Fibroblast of pulmonary artery (primary cell): ENCODE measurements at places on chromosomes 6 and 20.

- DNase-seq: no peak
Observed at GRCh38 chr20:49275636-49276035, 2.2 kb downstream of the ZNFX1 start.

GRCh38 chr20:1491860-1492642, 831 bp upstream of the SIRPB2 start:
- peak; percentile 31 for DNase-seq

DNA sequence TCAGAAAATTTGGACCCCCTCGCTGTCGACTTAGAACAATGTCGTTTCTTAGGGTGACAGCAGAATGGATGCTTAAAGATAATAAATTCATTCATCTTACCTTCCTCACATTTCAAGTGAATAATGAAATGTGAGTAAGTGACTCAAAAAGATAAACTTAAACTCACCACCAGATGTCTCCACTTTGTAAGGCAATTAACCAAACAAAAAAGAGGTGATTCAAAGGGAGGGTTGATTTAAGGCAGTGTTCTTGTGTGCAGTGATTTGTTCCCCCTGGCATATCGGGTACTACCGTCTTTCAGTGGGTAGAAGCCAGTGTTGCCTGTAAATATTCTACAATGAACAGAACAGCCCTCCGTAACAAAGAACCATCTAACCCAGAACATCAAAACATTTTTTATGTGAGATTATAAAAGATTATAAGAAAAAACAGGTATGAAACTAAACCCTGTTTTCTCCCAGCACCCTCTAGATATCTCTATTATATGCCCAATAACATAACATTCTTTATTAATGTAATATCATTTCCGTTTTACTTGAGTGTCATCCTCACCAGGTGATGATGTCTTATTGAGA, 589.7 kb downstream of the CBLN4 start:
- no peak for DNase-seq

DNA sequence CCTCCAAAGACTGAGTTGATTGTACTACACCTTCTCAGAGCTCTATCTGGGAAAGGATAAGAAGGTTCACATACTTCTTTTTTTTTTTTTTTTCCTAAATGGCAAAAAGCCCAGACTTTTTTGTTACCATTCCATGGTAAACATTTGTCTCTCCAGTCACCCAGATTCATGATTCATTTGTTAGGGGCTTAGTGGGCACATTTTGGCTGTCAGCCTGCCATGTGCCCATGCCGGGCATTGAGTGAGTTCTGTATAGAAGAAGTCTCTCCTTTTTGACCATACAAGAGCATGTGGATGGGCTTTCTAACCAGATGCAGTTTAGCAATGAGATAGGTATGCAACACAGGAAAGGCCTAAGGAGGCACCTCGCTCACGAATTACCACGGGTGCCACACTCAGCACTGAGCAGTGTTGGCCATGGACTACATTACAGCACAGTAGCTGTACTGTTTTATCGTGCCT, 447.5 kb upstream of the HSF2 start:
- peak; percentile 58 for DNase-seq

DNA sequence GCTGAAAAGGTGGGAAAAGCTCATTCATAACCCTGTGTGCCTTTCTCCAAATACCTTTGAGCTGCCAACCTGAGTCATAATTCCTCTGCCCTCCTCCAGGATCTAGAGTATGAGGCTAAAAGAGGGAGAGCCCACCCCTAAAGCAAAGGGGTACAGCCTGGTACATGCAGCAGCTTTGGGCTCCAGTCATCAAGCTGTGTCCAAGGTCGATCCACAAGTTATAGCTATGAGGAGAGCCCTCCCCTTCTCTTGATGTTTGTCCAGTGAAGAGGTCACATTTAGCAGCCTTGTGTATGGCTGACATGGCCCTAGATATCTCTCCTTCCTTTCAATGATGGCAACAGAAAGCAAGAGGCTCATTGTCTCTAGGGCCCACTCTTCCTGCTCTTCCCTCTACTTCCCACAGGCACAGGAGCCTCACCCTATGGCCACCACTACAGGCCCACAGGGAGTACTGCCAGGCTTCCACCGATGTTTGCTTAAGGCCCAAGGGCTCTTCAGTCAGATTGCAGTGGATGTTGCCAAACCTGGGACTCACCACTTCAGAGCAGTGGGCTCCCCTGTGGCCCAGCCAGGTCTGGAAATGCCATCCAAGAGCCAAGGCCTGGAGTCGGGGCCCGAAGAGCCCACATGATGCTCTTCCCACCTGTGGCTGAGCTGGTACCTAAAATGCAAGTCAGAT, 176.8 kb downstream of the CD83 start:
- DNase-seq: no peak

GRCh38 chr20:42276718-42277602, 658.8 kb upstream of the CHD6 start:
- no peak for DNase-seq

- peak; percentile 48 for DNase-seq
Observed at GRCh38 chr6:70547313-70547712, 19.4 kb upstream of the SDHAF4 start.

- DNase-seq: no peak
Observed at GRCh38 chr6:100706491-100706890, 174.6 kb downstream of the ASCC3 start.

- peak; percentile 78 for DNase-seq
Observed at GRCh38 chr6:12957321-12958051, 240.9 kb downstream of the PHACTR1 start.

- no peak for DNase-seq
Observed at GRCh38 chr20:52236292-52236691, 44.7 kb upstream of the ZFP64 start.

- peak; percentile 49 for DNase-seq
Observed at GRCh38 chr20:47348539-47349142, 7.9 kb downstream of the ZMYND8 start.

GRCh38 chr6:134010400-134010799, 42.0 kb downstream of the SLC2A12 start:
- no peak for DNase-seq

DNA sequence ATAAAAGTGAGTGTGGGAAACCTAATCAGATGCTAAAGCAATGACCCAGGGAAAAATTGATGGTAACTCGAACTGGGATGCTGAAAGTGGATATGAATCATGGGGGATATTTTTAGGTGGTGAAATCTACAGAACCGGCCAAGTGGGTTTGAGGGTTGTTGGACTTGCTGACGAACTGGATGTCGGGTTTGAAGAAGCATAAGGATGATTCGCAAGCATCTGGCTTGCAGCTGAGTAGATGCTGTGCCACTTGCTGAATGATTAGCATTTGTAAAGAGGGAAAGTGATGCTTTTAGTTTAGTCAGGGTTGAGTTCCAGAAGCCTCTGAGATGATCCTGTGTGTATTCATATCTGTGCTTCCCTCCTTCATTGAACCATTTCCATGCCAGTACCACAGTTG, 54.9 kb downstream of the UBR2 start:
- DNase-seq: no peak

DNA sequence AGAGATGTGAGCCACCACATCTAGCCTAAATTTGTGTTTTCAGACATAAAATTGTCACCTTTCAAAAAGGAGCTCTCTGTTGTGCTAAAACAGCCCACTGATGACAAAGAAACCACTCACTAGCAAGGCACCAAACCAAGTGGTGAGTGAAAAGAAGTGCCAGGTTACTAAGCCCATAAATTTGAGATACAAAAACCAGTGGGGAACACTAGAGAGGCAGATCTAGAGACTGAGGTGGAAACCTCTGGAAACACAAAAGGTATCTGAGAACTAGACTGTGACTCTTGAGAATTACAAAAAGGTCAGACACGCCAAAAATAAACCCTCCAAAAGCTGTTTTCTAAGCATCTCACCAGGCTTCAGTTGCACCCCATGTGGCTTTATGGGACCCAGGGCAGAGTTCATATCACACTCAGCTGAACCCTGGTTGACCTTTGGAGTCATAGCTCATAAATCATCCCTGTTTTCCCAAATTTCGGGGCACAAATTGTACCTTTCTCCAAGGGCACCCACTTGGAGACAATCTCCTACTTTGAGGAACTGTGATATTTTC, 24.2 kb downstream of the SAMD3 start:
- no peak for DNase-seq

GRCh38 chr6:7224731-7225130, 88.3 kb downstream of the SSR1 start:
- no peak for DNase-seq

GRCh38 chr6:11796829-11797228, 18.2 kb upstream of the ADTRP start:
- DNase-seq: no peak

DNA sequence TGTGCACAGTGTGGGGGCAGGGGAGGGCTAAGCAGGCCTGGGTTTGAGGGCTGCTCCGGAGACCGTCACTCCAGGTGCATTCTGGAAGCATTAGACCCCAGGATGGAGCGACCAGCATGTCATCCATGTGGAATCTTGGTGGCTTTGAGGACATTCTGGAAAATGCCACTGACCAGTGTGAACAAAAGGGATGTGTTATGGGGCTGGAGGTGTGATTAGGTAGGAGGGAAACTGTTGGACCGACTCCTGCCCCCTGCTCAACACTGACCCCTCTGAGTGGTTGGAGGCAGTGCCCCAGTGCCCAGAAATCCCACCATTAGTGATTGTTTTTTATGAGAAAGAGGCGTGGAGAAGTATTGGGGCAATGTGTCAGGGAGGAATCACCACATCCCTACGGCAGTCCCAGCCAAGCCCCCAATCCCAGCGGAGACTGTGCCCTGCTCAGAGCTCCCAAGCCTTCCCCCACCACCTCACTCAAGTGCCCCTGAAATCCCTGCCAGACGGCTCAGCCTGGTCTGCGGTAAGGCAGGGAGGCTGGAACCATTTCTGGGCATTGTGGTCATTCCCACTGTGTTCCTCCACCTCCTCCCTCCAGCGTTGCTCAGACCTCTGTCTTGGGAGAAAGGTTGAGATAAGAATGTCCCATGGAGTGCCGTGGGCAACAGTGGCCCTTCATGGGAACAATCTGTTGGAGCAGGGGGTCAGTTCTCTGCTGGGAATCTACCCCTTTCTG, 44.0 kb upstream of the TTPAL start:
- DNase-seq: peak; percentile 7

- no peak for DNase-seq
Observed at GRCh38 chr6:29490552-29490951, 2.8 kb upstream of the MAS1L start.

DNA sequence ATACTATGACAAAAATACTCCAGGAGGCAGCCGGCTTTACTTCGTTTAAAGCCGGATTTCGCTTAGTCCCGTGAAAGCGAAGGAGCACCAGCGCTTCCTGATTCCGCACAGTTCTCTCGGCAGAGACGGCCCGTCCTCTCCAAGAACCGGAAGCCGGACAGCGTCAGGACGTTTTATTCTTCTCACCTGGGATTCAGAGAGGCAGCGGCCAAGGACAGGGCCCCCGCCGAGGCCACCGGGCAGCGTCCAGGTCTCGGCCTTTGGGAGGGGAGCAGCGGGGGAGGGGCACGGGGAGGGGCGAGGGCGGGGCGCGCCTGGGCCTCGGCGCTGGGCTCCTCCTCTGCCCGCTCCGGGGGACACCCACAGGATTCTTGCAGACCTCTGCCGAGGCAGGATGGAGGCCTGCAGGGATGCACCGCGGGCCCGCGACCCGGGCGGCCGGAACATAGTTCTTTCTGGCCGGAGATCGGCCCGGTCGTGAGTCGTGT, 2.8 kb upstream of the DIDO1 start:
- peak; percentile 52 for DNase-seq

- no peak for DNase-seq
Observed at GRCh38 chr6:18019539-18020534, 32.4 kb upstream of the KIF13A start.

GRCh38 chr6:53464483-53464882, 80.4 kb downstream of the GCLC start:
- no peak for DNase-seq

GRCh38 chr6:75563032-75563431, 38.6 kb upstream of the SENP6 start:
- DNase-seq: peak; percentile 57

DNA sequence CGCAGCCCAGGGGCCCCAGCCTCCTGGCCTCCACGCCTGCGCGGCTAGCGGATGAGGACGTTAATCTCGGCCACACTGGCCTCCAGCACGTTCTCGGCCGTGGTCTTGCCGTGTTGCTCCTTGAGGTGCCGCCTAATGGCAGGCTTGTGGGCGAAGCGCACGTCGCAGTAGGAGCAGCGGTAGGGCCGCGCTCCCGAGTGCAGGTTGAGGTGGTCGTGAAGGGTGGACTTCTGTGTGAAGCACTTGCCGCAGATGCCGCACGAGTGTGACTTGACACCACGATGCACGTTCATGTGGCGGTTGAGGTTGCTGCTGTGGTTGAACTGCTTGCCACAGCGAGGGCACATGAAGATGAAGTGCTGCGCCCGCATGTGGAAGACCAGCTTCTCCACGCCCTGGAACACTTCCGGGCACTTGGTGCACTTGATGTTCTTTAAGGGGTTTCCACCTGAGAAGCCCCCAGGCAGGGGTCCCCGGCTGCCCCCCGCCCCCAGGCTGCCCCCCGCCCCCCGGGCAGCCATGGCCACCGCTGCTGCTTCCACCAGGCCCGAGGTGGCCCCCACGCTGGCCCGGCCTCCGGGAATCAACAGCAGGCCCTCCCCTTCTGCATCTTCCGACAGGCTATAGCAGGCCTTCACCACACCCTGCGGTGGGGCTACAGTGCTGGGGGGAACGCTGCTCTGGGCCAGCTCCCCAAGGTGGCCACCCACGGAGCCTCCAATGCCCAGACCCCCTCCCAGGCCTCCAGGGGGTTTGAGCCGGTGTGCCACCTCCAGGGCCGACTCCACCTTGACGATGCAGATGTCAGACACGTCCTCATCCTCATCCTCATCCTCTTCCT, 1.8 kb downstream of the ZBTB12 start:
- no peak for DNase-seq

GRCh38 chr20:20369250-20370093, 1.6 kb downstream of the INSM1 start:
- DNase-seq: no peak

GRCh38 chr6:88840796-88841539, 122.5 kb downstream of the RNGTT start:
- no peak for DNase-seq

DNA sequence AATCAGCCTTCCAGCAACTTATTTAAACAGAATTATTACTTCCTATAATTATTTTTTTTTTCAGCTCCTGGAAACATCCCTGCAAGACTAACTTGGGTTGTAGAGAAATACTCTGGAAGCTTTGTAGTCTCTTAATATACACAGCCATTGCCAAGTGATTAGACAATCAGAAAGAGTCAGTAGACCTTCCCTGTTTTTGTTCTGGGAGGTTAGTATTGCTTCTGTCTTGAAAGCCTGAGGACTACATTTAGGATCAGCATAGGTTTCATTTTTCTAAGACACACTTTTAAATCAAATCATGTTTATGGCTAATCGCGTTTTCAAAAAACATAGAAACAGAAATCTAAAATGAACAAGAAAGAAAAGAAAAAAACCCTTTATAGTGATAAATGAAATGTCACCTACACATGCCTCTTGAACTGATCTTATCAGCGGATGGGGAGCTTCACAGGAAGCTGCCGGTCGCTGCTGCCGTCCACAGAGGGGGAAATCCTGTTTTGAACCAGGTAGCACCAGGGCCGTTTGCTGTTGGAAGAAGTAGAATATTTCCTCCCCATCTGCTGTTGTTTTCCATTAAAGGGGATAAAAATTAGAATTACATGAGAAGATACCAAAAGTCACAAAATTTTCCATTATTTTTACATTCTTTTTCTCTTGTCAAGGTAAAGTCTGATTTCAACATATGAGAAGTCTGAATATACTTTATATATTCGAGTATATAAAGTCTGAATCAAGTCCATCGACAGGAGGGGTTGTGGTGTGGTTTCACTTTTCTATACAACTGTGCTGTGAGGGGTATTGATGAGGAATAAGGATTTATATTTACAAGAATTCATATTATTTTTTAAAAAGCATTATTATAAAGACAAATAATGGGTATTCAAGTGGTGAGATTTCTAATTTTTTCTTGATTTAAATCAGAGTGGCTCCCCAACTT, 94.6 kb downstream of the ARMC2 start:
- DNase-seq: no peak

- DNase-seq: no peak
Observed at GRCh38 chr20:4411744-4412143, 310.0 kb upstream of the PRND start.
